ENCODE measurements at places on chromosomes 2 and 18. TPM values are rescaled to one million over a fixed set of nuclear protein-coding genes. Genes with fewer than 3 reads are reported as not detected.

- no peak overlapping the region for H3K4me3 ChIP-seq
- no peak for DNase-seq
- no peaks in the 10 kb centered on the region for H3K27me3 ChIP-seq
- H3K4me1 ChIP-seq: no peaks in the 10 kb centered on the region
- no peak overlapping the region for H3K27ac ChIP-seq
- no peaks in the 10 kb centered on the region for H3K36me3 ChIP-seq
These were observed 30.5 kb upstream of the ITGAV start for GRCh38 chr2:186559370-186559769.

DNA sequence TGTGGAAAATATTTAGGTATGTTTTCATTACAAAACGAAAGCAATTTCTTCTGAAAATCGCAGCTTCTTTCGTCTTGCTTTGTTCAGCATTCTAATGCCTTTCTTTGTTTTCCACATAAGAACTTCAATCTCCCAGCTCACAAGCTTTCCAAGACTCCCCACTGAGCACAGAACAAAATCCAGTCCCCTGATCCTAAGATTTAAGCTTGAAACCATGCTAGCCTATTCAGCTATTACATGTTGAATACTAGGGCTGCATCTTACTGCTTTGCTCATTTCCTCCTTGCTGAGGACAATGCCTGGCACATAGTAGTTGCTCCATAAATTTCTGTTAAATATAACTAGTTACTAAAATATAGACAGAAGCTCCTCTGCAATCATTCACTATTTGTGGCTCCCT is 160.6 kb downstream of the GALNT3 start:
- no peak overlapping the region for H3K27ac ChIP-seq
- no peak for DNase-seq
- no peak overlapping the region for H3K4me3 ChIP-seq
- no peaks in the 10 kb centered on the region for H3K4me1 ChIP-seq

DNA sequence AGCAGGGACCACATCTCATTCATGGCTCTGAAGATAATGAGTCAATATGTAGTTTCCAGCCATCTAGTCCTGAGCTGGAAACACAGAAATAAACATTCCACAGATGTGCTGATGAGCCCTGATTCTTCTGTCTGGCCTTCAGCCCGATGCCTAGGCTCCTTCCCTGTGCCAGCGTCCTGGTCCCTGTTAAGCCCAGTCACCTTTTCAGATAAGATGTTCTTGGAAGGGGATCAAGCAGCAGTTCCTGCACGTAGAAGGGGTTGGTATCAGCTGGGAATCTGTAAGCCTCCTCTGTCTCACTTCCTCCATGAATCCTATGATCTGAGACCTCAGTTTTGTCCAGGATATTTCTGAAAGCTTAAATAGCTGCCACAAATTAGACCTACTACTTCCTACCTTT is 149.3 kb downstream of the TTC32 start:
- no peaks in the 10 kb centered on the region for H3K4me1 ChIP-seq
- DNase-seq: no peak
- H3K27me3 ChIP-seq: no peaks in the 10 kb centered on the region
- no peak overlapping the region for H3K4me3 ChIP-seq
- no peak overlapping the region for H3K27ac ChIP-seq

DNA sequence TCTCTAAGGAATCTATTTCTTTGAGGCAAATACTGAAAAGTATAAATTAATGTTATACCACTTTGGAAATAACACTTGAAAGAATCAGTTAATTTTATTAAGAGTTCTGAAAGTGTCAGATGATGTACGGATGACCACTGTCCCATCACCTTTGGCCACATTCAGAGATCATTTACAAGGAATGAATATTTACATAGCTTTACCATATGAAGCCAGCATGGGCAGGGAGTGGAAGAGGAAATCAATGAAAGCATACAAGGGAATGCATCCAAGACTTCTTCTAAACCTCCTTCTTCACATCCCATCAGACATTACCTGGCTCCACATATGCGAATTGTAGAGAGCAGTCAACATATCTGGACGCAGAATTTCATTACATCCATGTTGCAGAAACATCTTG is 123.4 kb downstream of the RIF1 start:
- H3K4me3 ChIP-seq: no peak overlapping the region
- H3K27me3 ChIP-seq: no peaks in the 10 kb centered on the region
- H3K27ac ChIP-seq: no peak overlapping the region
- DNase-seq: no peak
- H3K36me3 ChIP-seq: no peaks in the 10 kb centered on the region

GRCh38 chr2:22826703-22827102 is 558.3 kb upstream of the KLHL29 start:
- H3K4me1 ChIP-seq: no peaks in the 10 kb centered on the region
- H3K27ac ChIP-seq: no peak overlapping the region
- no peaks in the 10 kb centered on the region for H3K27me3 ChIP-seq

- no peak overlapping the region for H3K27ac ChIP-seq
- H3K36me3 ChIP-seq: no peaks in the 10 kb centered on the region
- no peak overlapping the region for H3K4me3 ChIP-seq
- DNase-seq: peak; percentile 83
These were observed 273.3 kb downstream of the NDUFA10 start for GRCh38 chr2:239751679-239752355.

DNA sequence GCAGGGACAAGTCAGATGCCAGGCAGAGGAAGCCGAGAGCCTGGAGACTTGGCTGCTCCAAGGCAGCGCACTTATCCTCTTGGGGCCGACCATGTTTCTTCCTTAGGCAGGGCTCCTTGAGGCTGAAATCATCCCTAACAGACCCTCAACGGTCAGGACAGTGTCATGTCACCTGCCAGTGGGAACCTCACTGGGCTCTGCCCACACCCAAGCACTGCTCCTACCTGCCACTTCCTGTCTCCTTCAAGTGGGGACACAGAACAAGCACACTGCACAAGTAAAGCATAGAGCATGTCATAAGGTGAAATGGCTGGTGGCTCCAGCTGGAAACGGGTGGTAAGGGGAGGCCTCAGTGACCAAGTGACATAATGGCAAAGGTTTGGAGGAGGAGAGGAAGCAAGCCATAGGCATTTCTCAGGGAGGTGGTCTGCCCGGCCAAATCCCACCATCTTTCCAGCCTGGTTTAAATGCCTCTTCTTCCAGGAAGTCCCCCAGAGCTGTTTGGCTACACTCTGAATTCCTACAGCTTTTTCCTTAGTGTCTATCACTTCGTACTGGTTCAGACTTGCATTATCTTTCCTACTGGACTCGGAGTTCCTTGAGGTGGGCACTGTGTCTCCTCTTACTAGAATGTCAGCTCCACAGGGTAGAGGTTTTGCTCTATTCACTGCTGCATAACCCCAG is 7.3 kb upstream of the ATOH8 start:
- no peak for DNase-seq
- H3K4me3 ChIP-seq: no peak overlapping the region
- no peak overlapping the region for H3K27ac ChIP-seq
- no peaks in the 10 kb centered on the region for H3K36me3 ChIP-seq
- H3K27me3 ChIP-seq: peaks cover 8% of the 10 kb centered on the region

DNA sequence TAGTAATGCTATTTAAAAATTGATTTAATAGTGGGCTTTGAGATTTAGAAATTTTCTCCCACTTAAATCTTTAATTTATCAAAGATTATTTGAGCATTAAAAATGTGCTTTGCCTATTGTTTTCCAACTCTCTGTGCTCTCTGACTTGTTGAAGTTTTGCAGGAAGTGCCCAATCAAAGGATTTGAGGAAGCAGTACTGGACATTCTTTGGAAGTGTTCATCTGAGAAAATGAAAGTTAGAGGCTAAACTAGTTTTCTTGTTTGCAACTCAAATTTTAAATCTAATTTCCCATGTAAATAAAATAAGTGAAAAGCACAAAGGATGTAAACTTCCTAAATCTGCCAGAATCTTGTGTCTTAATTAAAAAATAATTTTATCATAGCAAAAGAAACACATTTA is 89.1 kb downstream of the CAMKMT start:
- H3K4me1 ChIP-seq: peaks cover 3% of the 10 kb centered on the region
- DNase-seq: no peak
- no peak overlapping the region for H3K27ac ChIP-seq
- H3K27me3 ChIP-seq: no peaks in the 10 kb centered on the region
- H3K36me3 ChIP-seq: peaks cover 2% of the 10 kb centered on the region

Gene RBMS1
- polyA plus RNA-seq: 19.9 TPM

Gene CROCC2
- polyA plus RNA-seq: 0.74 TPM

Gene GREB1L
- polyA plus RNA-seq: under 0.01 TPM

Gene LHCGR
- polyA plus RNA-seq: 0.03 TPM

Gene SLC8A1
- polyA plus RNA-seq: 0.36 TPM

Gene NOP58
- 86.3 TPM for polyA plus RNA-seq

All from spleen (tissue), 13 donors.